Heart right ventricle (tissue), 16 donors: ENCODE measurements at places on chromosomes 7 and 10. TPM values are rescaled to one million over a fixed set of nuclear protein-coding genes. Genes with fewer than 3 reads are reported as not detected.

GARIN1A gene
- 1.9 TPM for total RNA-seq

PRRT4 gene
- 2.1 TPM for total RNA-seq

GRCh38 chr10:99555825-99556523 lies 23.2 kb downstream of the NKX2-3 start:
- DNase-seq, result no peak

- no peak for DNase-seq
These were observed 45.1 kb downstream of the ADD3 start for GRCh38 chr10:110052916-110053315.
